ENCODE measurements at places on chromosomes 11 and 22.

DNA sequence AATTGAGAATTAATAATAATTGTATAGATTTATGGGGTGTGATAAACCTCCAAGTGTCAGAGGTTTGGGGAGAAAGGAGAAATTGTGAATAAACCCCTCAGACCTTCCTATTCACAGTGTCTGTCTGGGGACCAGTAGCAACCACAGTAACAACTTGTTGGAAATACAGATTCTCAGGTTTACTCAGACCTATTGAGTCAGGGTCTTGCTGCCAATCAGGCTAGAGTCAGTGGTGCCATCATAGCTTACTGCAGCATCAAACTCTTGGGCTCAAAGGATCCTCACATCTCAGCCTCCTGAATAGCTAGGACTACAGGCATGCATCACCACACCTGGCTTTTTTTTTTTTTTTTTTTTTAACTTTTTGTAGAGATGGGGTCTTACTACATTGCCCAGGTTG lies 17.3 kb downstream of the SLC3A2 start:
- no peak for DNase-seq

DNA sequence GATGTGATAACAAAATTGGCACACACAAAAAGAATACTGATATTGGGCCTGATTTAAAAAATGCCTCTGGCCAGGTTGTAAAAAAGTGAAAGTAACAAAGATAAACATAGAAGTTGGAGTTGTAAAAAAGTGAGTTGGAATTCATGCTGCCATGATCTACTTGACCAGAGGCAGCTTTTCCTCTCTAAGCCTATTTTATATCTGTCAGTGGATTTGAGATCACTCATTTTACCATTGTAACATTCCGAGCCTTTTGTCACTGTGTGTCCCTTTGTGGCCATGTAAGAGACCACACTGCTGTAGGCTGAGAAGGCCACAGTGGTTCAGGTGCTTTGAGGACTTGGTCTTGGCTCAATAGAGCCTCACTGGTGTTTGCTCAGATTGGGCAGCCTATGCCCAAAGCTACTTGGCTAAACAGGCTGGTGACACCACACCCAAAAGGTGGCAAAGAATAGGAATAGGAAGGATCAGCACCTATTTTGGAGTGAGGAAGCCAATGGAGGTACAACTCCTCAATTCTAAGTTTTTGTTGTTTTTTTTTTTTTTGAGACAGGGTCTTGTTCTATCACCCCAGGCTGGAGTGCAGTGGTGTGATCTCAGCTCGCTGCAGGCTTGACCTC lies 7.1 kb downstream of the FEN1 start:
- no peak for DNase-seq

GRCh38 chr11:34074391-34074790 lies 22.9 kb downstream of the CAPRIN1 start:
- DNase-seq: no peak

- DNase-seq: peak; percentile 51
Observed at GRCh38 chr11:2306877-2307500, 5.2 kb downstream of the TSPAN32 start.

DNA sequence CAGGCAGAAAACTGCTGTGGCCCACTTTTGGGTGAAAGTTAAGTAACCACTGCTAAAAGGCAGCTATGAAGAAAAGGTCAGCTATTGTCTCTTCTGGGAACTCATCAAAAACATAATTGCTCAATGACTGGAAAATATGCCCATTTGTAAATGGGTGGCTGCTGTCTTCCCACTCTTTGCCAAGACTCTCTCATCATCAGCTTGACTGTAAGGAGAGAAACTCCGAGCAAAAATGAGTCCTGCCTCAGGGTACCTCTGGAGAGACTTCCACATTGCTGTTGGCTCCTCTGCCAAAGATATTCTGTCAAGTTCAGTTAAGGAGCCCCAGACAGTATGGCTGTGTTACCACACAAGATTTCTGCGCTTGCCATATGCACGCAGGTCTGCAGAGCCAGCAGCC lies 138.7 kb downstream of the BBOX1 start:
- DNase-seq: peak; percentile 34

DNA sequence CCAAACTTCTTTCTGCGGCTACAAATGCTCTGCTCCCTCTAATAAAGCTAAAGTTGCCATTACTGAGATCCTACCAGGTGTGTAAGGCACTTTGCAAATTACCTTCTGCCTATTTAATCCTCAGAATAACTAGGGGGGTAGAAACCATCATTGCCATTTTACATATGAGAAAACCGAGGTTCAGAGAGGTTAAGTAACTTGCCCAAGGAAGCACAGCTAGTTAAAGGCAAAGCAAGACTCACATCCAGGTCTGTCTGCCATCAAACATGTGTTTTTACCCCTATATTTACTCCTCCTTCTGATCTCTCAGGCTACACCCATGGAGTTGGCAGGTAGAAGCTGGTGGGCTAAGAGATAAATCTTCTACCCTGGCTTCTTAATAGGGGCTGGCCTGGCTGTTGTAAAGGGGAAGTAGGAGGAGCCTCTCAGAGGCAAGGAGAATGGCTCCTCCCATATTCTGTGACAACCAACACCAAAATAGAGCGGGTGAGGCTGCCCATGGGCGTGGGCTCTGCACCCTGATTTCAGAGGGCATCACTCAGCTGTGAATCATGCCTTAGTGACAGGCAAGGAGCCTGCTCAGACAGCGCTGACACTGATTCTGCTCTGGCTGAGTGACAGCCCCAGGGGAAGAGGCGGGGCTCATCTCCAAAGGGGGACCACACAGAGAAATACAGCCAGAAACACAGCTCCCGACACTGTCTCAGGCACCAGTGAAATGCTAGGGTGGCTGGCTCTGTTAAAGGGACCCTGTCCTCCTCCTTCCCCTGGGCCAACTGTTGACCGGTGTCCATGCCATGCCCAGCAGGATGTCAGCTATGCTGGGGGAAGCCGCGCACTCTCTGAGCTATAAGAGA lies 106.8 kb downstream of the ABTB2 start:
- peak; percentile 71 for DNase-seq

- DNase-seq: no peak
Observed at GRCh38 chr11:75342231-75342918, 9.1 kb downstream of the ARRB1 start.

GRCh38 chr22:35509451-35509850 lies 31.2 kb upstream of the RASD2 start:
- no peak for DNase-seq

DNA sequence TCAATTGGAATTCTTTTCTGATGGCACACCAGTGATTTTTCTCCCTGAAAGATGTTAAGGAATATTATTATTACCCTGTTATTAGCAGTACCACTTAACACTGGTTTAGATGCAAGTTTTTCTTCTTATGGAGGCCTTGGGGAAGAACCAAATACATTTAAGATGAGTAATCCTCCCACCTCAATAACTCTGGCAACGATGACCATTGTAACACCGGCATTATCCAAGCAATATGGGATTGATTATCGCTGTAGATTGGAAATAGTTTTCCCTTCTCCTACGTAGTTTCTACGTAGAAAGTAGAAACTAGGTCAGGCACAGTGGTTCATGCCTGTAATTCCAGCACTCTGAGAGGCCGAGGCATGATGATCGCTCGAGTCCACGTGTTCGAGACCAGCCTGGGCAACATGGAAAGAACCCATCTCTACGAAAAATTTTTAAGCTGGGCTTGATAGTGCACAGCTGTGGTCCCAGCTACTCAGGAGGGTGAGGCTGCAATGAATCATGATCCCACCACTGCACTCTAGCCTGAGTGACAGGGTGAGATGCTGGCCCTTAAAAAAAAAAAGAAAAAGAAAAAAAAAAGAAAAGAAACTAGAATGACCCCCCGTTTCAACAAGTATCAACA lies 45.5 kb downstream of the PACSIN2 start:
- peak; percentile 83 for DNase-seq

All from GM03348 (cell line).